ENCODE measurements at places on chromosomes 12 and 14. TPM values are rescaled to one million over a fixed set of nuclear protein-coding genes. Genes with fewer than 3 reads are reported as not detected.

DNA sequence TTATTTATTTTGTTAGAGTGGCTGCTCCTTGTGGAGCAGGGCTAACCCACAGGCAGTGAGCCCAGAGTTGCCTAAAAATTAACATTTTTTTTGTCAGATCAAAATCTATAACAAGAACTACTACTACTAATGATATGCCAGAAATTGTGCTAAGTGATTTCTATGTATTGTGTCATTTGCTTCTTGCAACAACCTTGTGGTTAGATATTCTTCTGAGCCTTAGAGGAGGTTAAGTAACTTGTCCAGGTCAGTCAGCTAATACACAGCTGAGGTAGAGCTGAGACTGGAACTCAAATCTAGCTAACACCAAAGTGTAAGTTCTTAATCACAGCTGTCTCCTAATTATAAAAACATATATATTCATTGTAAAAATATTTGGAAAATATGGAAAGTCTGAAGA is 29.8 kb downstream of the CFL2 start:
- no peak overlapping the region for H3K4me3 ChIP-seq
- H3K27ac ChIP-seq = no peak overlapping the region

Gene AGAP2
- total RNA-seq = 4.0 TPM

Gene SLC4A8
- total RNA-seq = 0.73 TPM

GRCh38 chr12:111569363-111570083 is 29.6 kb downstream of the ATXN2 start:
- H3K36me3 ChIP-seq = no peaks in the 10 kb centered on the region
- DNase-seq = no peak

Gene TRHDE
- 17.6 TPM for total RNA-seq

GRCh38 chr12:1720494-1720893 is 29.6 kb downstream of the ADIPOR2 start:
- no peaks in the 10 kb centered on the region for H3K36me3 ChIP-seq
- H3K27me3 ChIP-seq = no peaks in the 10 kb centered on the region
- no peak overlapping the region for H3K27ac ChIP-seq
- no peaks in the 10 kb centered on the region for H3K4me1 ChIP-seq
- no peak overlapping the region for H3K4me3 ChIP-seq
